ENCODE measurements at places on chromosomes 13 and 19.

GRCh38 chr19:3459089-3459881 is 21.0 kb downstream of the SMIM24 start:
- DNase-seq = no peak

- no peak for DNase-seq
Measured at GRCh38 chr13:113420232-113420631, 33.1 kb downstream of the ADPRHL1 start.

DNA sequence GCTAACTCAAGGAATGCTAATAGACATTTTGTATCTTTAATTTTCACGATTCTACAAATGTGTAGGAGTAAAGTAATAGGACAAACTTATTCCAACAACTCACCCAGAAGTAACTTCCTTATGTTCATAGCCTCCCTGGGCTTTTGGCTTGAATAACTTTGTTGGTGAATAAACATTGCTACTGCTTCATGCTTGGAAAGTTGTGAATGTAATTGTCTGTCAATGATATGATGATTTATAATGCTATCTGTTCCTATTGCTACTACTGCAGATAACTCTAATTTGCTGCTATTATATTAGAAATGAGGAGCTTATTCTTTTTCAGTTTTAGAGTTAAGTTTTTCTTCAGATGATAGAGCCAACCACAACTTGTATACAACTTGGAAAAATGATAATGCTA is 307.7 kb downstream of the PCDH9 start:
- DNase-seq = no peak

GRCh38 chr19:42965176-42965575 is 28.2 kb upstream of the PSG7 start:
- DNase-seq = no peak

- DNase-seq = no peak
Measured at GRCh38 chr19:19508217-19508616, 7.1 kb downstream of the TSSK6 start.

- peak; percentile 92 for DNase-seq
Measured at GRCh38 chr19:54387991-54388801, 23.5 kb upstream of the LAIR1 start.

DNA sequence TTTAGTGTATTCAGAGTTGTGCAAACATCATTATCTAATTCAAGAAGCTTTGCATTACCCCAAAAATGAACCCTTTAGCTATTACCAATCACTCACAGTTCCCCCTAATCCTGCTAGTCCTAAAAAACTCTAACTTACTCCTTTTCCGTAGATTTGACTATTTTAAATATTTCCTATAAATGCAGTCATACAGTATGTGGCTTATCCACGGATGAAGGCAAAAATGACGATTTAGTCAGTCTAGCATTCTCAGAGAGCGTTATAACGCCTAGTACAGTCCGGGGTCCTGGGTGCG is 587 bp upstream of the ZNF383 start:
- no peak for DNase-seq

DNA sequence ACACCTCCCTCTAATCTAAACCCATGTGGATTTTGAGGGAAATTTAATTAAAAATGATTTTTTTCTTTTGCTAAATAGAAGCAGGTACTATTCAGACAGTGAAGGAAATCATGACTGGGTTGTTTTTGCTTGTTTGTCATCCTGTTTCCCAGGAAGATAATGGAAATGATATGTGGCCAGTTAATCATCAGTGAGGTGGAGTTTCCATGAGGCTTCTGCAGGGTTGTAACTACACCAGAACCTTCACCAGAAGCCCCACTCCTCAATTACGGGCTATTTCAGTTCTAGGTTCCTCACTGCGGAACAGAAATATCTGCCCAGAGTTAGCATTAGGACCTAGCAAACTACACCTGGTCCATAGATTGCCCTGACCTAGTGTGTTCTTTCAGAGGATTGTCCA is 394.0 kb downstream of the DLEU7 start:
- no peak for DNase-seq

DNA sequence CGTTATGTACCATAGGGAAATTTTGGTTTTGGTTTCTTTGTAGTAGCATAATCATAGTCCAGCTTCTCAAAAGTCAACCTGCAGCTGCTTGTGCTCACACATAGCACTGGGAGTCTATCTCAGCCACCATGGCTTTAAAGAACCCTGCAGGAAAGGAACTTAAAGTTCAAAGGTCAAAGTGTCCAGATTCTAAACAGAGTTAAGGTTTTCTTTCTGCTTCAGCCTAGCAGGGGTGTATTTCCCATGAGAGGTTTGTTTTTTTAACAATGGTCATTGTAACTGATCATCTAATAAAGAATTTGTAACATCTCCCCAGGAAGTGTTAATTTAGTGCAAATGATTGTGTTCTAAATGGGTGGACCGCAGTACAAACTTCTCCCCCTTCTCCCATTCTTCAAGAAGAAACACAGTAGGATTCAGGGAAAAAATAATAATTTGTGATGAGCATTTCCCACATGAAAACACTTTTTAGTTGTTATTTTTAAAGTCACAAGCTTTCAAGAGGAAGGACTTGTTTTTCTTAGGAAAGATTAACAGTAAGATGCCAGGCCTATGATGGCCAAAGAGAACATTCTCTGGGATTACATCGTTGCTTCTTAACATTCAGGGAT is 168.0 kb downstream of the EFNB2 start:
- no peak for DNase-seq

DNA sequence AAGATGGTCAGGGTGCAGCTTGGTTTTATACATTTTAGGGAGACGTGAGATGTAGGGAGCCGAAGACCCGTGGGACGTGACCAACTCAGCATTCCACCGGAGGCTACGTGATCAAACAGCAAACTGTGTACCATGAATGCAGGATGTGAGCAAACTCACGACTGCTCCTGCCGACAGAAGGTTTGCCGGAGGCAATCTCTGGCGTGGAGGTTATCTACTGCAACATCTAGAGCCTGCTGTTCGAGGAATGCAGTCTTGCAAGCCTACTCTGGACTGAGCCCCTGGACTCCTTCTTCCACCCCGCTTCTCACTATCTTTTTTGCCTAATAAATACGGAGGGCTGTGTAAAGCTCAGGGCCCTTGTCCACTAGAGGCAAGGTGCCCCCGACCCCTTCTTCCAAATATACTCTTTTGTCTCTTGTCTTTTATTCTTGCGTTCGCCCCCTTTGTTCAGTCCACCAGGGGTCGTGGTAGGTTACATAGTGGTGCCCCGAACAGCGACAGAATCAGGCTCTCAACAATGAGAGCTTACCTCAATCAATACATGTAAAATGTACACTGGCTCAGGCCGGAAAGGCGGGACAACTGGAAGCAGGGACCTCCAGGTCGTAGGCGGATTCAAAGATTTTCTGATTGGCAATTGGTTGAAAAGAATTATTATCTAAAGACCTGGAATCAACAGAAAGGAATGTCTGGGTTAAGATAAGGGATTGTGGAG is 8.9 kb upstream of the OR1I1 start:
- DNase-seq = no peak

- no peak for DNase-seq
Measured at GRCh38 chr13:79482281-79482970, 1.5 kb downstream of the NDFIP2 start.

DNA sequence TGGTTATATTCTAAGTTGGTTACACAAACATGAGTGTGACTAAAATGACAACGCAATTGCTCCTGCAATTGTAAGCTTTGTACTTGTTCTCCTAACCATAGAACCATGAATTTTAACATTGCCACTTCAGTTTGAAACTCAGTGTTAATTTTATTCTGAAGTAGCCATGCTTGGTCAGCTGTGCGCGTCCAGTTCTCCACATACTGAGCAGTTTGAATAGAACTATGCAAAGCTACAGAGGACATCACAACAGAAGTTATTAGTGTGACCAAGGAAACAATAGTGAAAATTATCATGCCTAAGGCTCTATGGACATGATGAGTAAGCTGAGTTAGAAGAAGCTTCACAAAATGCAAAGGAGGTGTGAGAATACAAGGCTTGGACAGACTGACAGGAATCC is 19.6 kb upstream of the ZNF100 start:
- DNase-seq = no peak

DNA sequence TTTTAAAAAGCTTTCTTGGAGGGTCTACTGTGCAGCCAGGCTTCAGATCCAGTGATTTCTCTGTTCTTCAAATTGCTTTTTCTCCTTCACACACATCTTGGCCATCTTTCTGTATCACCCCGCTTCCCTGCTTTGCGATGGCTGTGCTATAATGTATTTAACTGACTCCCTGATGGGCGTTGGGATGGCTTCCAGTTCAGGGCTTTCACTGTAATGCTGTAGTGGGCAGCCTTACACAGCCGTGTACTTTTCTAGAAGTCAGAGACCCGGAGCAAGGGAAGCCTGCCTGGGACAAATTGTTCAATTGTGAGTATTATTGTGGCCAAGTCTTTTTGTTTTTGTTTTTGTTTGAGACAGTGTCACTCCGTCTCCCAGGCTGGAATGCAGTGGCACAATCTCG is 19.4 kb upstream of the PAK4 start:
- DNase-seq = no peak

GRCh38 chr13:47678201-47678968 is 322.7 kb downstream of the SUCLA2 start:
- DNase-seq = no peak

DNA sequence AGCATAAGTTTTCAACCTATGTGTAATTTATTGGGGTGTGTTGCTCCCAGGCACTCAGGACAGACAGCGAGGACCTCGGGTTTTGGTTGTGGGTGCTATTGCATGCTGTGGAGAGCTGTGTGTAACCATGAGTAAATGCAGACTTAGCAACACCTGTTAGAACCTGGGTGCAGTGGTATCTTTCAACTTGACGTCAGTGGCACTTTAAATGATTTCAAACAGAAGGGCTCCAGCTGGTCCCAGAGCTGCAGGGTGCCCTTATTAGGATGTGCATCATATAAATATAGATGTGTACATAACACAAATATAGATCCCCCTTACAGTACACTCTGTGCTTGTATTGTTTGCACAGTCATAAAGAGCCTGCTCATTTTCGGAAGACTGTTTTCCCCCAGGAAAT is 228.3 kb upstream of the IRS2 start:
- DNase-seq = no peak

- no peak for DNase-seq
Measured at GRCh38 chr13:111270765-111271698, 49.4 kb upstream of the TEX29 start.

DNA sequence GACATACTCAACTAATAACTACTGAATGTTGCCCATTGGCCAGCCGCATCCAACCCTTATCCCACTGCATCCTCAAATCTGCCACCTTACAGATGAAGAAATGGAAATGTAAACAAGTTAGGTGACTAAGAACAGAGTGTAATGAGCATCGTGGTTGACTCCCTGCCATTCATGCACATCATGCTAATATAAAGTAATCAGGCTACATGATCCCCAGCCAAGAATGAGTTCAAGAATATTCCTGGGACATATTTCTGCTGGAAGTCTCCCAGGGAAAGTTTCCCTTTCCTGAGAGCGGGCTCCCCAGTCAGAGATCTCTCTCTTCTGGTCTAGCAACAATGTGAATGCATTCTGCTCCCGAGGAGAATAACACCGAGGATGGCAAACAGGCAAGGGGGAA is 55.9 kb upstream of the SERP2 start:
- no peak for DNase-seq

DNA sequence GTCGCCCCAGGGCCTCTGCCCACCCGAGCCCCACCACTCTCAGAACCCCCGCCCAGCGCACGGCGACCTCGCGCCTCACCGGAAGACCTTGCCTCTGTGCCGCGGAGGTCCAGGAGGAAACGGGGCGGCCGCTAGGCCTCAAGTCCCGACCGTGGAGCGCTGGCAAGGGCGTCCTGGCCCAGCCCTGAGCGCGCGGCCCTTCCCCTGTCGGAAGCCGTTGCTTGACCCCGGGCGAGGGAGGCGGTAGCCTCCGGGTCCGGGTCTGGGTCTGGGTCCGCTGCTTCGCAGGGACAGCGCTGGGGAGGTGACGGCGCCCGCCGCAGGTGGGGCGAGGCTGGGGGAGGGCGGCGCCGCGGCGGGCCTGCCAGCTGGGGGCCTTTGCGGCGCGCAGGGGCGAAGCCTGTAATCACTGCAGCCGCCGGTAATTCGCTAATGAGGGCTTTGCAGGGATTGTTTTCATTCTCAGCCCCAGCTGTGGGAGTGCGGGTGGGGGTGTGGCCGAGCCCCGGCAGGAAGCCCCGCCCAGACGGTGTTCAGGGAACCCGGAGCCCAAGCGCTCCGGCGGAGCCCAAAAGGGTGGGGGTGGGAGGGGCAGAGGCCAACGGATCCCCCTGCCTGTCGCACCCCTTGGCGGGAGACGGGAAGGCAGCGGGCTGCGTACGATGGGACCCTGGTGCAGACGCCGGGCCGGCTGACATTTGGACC is 8.6 kb downstream of the C19orf25 start:
- no peak for DNase-seq

DNA sequence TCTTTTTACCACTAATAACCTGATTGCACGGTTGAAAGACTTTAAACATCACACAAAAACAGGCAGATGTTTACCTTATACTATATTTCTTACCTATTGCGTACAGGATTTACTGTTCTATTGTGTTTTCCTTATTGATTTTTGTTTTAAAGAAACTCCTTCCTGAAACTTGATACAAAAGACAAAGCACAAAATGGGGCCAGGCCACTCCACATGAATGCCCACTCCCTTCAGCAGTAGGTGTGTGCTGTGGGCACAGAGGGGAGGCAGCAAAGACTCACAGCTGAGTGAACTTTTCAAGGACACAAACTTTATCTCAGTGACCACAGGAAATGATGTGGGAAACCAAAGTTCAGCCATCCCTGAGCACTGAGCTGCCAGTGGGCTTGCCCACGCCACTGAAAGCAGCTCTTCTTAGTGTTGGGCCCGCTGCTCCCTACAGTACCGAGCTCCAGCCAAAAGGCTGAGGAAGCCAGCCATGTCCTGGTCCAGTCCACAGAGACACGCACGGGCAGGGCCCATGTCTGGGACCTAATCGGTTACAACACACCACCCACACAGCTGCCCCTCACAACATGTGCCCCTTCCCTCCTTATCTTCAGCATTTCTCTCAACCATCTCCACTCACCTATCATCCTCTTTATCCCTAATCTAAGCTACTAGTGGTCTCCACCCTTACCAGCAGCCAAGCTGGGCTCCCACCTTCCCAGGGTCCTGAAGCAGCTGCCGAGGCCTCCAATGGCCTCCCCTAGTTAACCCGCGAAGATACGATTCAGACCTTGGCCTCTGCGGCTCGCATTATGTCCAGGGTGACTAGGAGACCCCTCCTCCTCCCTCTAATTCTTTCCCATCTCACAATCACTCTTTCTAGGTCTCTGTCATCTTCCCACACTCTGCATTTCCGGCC is 39.5 kb downstream of the ATP7B start:
- no peak for DNase-seq

GRCh38 chr13:61252213-61252612 is 163.4 kb downstream of the PCDH20 start:
- DNase-seq = no peak

- DNase-seq = peak; percentile 46
Measured at GRCh38 chr19:7862413-7862951, 11.7 kb downstream of the PRR36 start.

DNA sequence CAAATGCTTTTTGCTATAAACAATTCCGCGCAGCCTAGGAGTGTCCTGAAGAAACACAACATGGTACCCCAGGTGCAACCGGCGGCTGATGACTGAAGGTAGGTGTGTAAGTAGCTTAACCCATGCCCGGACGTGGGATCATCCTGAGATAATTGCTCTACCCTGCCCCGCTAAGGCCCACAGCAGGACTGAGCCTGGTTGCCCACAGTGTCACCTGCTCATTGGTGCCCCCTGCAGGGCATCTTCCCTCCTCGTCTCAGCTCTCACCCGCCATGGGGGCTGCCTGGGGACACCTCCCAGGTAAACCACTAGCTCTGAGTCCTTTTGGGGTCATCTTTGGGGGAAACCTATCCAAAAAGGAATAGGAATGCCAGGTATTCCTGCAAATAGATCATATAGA is 22.3 kb downstream of the TMEM161A start:
- peak; percentile 54 for DNase-seq

Measured in NB4 (cell line).